Activated naive CD4-positive, alpha-beta T cell treated with Interleukin-2 at 50 U/mL for 16 hours (primary cell): ENCODE measurements at places on chromosomes 5 and 9.

DNA sequence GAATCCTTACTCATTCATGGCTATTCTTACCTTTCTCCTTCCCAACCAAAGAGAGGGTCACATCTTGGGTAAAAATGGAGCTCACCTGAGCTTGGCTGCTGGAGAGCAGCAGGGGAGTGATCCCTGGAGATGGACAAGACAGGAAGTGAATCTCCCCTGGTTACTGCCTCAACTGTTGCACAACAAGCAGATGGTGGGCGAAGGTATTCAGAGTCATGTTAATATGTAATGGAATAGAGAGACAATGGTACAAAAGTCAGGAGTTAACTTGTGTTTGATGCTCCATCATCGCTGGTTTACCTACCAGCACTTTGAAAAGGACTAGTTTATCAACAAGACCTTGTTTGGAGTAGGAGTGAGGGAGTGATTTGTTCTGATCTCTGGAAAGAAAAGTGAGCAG is 13.0 kb upstream of the PLPP1 start:
- no peak for DNase-seq

- DNase-seq, result no peak
Measured at GRCh38 chr5:11609570-11610303, 294.5 kb downstream of the CTNND2 start.

DNA sequence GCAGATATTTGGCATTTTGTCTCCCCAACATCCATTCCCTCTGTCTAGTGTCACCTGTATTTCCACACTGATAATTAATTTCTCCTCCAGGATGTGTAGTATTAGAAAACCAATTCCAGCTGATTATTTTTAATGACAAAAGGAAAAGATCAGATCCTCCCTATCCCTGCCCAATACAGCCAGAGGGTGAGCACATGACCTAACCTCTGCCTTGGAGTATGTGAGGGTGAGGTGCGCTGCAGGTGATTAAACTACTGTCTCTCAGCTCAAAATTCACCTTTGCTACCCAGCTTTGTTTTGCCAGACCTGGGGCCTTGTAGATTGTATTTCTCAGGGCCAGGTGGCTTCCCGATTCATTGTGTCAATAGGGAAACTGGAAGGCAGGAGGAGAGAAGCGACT is 402.1 kb downstream of the PRELID2 start:
- DNase-seq, result no peak

DNA sequence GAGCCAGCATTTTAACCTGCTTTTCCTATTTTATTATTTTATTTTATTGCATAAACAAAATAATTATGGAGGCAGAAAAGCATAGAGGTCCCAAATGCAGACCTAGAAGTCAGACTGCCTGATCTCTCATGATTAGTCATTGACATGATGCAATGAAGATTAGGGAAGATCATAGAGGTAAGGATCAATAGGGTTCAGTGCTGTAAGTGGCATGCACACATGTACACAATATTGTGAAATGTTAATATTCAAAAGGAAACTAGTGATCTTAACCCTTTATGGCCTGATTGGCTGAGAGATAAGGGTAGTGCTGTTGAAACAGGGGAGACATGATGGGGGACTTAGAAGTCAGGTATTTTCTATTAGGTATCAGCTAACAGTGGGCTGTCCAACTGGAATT is 1.1 kb upstream of the FRRS1L start:
- no peak for DNase-seq

DNA sequence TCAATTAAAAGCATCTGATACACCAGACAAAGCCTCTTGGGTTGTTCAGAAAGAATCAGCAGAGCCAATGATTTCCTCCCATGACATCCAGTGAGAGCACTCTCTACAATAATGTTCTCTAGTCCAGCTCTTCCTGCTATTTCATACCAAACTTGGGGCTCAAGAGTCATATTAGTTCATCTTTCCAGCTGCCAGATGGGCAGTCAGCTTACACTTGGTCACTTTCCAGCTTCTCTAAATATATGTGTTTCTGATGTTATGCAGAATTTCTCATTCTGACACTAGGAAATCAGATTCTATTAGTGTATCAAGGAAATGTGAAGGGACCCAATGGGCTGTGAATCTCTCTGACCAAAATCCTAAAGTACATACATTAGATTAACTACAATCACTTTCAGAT is 148.9 kb downstream of the ENC1 start:
- no peak for DNase-seq

DNA sequence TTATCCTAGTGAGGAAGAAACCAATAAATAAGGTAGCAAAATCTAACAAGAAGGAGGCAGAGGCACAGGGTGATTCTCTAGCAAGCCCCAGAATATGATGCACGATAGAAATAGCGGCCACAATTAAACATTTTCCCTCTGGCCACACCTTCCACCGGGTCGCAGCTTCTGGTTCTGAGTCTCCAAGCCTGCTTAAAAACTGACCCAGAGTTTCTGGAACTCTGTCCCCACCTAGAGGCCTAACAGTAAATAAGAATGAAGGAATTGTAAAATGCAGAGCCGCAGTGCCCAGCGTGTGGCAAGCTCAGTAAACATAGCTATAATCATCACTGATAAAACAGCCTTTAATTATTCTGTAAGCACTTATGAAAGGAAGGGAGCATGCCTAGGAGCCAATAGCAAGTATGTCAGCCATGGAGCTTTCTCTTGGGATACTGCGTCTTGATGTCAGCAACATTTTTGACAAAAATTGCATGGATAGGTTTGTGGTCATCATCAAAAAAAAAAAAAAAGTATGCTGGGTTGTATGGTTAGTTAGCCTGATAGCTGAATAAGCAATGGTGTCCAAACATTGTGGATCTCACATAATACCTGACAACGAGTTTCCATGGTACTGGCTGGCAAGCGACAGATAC is 465.5 kb downstream of the DNAH5 start:
- DNase-seq, result no peak

DNA sequence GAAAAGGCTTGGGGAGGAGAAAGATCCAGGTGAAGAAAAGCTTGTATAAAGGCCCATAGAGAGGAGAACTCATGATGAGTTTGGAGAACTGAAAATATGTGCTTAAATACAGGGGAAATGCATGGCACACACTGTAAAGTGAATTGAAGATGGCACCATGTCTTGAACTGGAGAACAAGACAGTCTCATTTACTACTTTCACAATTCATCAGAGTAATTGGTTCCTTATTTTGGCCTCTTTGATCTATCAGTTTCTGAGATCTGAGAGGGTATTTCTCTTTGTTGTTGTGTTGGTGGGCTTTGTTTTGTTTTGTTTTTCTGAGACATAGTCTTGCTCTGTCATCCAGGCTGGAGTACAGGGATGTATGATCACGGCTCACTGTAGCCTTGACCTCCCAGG is 98.2 kb downstream of the CEMIP2 start:
- DNase-seq, result no peak

DNA sequence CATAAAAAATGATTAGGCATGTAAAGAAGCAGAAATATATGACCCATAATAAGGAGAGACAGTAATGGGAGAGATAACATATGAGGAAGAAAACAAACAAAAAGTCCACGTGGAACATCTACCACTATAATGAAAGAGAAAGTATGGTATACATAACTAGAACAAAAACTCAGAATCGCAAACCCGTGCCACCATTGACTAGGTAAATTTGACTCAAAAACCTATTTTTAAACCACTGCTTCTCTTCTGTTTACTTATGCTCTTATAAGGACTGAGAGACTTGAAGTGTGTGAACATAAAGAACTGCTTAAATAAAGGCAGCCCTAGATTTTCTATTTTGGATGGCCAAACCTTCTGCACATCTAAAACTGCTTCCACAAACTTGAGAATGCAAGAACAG is 330.7 kb downstream of the CAAP1 start:
- no peak for DNase-seq

DNA sequence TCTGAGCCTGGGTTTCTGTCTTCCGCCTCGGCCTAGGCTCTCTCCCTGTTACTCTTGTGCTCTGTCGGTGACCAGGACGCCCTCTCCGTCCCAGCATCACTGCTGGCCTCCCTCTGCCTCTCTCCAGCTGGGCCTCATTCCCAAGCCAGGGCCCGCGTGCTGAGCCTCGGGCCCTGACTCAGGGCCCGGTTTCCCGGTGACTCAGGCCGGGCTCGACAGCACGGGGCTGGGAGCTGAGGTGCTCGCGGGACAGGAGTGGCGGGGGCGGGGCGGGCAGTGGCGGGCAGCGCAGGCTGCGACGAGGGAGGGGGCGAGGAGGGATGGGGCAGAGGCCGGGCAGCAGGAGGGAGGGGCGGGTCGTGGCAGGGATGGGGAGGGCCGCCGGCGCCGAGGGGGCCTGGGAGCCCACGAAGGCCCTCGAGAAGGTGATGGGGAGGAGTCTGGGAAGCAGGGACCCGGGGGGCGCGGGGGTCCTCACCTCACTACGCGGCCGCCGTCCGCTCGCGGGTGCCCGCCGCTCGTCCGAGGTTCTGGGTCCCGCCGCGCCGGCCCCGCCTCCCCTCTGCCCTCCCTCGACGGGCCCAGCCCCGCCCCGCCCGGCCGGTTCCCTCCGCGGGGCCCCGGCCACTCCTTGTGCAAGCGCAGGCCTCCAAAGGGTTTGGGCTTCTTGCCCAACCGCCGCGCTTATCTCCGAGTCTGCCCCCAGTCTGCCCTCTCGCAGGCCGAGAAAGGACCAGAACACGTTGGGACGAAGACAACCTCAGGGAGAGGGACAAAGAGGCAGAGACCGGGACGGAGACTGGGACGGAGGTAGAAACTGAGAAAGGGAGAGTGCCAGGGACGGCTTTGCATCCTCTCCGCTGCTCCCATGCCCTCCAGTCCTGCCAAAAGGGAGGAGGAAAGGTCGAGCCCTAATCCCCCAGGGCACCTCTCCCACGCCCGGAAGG is at the start of gene ARAP3:
Gene ARAP3, minus strand, starts transcription at position 536 of the 947 bp plus-strand sequence. CDS start 1,744 bp downstream, outside the sequence.
- DNase-seq, result peak; percentile 51

- no peak for DNase-seq
Measured at GRCh38 chr5:65203746-65204145, 278.0 kb downstream of the ADAMTS6 start.

DNA sequence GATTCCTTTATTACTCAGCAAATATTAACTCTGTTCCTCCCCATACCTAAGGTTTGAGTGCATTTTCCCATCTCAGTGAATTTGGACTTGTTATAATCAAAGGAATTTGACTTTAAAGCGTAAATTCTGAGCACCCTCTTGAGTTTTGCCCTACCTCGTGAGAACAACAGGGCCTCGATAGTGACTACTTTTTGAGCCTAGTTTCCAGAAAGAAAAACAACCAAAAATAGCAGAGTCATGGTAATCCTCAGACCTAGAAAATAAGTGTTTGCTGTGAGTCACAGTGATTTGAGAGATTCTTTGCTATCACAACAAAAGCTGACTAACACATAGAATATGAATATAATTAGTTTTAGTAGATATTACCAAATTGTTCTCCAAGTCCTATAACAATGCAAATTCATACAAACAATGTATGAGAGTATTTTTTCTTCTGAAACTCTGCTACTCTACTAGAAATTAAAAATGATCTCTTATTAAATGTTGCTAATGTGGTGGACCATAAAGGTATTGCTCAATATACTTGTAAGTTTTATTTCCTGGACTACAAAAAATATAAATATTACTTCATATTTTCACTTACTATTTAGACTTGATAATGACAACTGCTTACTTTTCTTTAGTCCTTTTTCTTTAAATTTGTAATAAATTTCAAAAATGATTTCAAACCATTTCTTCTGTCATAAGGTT is 759.7 kb downstream of the BRINP1 start:
- DNase-seq, result no peak

GRCh38 chr9:81819155-81819554 is 109.1 kb upstream of the SPATA31D4 start:
- DNase-seq, result no peak

GRCh38 chr9:28086881-28087280 is 513.6 kb upstream of the C9orf72 start:
- DNase-seq, result no peak

- DNase-seq, result no peak
Measured at GRCh38 chr5:81078930-81079329, 118.8 kb downstream of the RASGRF2 start.

DNA sequence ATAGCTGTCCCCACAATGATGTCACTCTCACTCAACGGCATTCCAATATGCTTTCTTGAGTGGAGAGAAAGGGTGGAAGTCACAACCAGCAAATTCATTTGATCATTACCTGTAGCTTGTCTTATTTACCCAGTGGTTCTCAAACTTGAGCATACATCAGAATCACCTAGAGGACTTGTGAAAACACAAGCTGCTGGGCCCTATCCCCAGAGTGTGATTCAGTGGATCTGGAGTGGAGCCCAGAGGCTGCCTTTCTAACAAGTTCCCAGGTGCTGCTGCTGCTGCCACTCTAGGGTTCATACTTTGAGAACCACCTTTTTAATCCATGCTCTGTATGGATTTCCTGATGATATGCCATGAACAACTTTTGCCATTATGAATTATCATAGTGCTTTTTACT is 94.7 kb downstream of the KLHL3 start:
- DNase-seq, result no peak

GRCh38 chr5:64505769-64506566 is at the start of gene RGS7BP:
Gene RGS7BP (plus strand): TSS chr5:64506015. CDS start chr5:64506625, 610 bp downstream.
- DNase-seq, result no peak

GRCh38 chr9:114621975-114622609 is 11.0 kb downstream of the TMEM268 start:
- no peak for DNase-seq

DNA sequence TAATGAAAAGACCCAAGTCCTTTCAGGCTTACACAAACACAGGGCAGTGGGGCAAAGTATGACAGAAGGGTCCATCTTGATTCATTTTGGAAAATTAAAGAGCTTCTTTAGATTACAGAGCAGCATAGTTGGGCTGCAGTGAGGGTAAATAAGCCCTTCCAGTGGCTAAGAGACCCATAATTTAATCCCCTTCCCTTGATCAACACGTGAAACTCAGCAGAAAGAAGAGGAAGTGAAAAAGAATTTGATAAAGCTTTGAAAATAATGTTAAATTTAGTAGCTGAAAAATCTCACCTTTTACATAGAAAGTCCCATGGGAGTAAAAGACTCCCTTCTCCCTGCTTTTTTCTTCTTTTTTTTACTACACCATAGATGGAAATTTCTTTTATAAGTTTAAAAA is 87.6 kb downstream of the FREM1 start:
- DNase-seq, result no peak

- DNase-seq, result peak; percentile 53
Measured at GRCh38 chr9:133701321-133701980, 36.7 kb downstream of the SARDH start.

DNA sequence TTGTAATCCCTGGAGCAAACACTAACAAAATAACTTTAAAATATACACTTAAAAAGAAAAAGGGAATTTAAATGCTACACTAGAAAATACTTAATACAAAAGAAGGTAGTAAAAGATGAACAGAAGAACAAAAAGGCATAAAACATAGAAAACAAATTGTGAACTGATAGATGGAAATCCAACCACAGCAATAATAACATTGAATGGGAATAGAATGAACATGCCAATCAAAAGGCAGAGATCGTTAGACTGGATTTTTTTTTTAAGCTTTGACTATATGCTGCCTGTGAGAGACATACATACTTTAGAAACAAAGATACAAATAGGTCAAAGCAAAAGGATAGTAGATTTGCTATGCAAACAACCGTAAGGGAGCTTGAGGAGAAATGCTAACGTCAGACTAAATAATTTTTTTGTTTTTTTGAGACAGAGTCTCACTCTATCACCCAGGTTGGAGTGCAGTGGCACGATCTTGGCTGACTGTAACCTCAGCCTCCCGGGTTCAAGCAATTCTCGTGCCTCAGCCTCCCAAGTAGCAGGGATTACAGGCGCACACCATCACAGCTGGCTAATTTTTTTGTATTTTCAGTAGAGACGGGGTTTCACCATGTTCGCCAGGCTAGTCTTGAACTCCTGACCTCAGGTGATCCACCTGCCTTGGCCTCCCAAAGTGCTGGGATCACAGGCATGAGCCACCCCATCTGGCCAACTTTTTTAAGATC is 6.5 kb downstream of the ABO start:
- no peak for DNase-seq
